ENCODE measurements at places on chromosomes 11 and 22. TPM values are rescaled to one million over a fixed set of nuclear protein-coding genes. Genes with fewer than 3 reads are reported as not detected.

Gene IGSF9B
- 1.6 TPM for total RNA-seq

Gene B4GALNT4
- 15.4 TPM for total RNA-seq

Gene OR51E1
- not detected for total RNA-seq

Gene RBFOX2
- 29.4 TPM for total RNA-seq

Gene VWA5A
- total RNA-seq, result 0.20 TPM

Gene BIRC3
- total RNA-seq, result 48.9 TPM

Gene VSTM5
- not detected for total RNA-seq

Gene CCDC73
- total RNA-seq, result not detected

Gene ISX
- total RNA-seq, result not detected

Gene FGF19
- 0.05 TPM for total RNA-seq

Gene ENTHD1
- not detected for total RNA-seq

Gene BBOX1
- not detected for total RNA-seq

Gene DEUP1
- total RNA-seq, result not detected
